Activated T-cell treated with anti-CD3 and anti-CD28 coated beads, Interleukin-2, amount 50 U/mL, for 72 hours (primary cell): ENCODE measurements at places on chromosomes 11 and 22. TPM values are rescaled to one million over a fixed set of nuclear protein-coding genes. Genes with fewer than 3 reads are reported as not detected.

DNA sequence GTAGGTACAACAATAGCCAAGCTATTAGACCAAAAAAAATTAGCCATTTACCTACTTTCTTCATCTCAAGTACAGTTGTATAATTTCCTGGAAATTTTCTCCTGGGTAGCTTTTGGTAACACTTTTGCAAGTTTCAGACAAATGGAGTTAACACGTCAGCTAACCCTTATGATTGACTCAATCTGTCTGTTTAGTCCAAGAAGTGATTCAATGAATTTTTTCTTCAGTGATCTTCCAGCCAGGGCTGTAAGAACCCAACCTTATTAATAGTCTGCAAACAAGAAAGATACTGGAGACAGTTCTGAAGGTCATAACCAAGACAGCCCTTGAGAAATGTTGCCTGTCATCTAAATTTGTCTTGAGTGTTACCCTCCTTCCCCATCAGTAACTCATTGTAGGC is 30.1 kb upstream of the FIBIN start:
- no peaks in the 10 kb centered on the region for H3K27me3 ChIP-seq
- no peaks in the 10 kb centered on the region for H3K4me1 ChIP-seq
- no peak for DNase-seq

DNA sequence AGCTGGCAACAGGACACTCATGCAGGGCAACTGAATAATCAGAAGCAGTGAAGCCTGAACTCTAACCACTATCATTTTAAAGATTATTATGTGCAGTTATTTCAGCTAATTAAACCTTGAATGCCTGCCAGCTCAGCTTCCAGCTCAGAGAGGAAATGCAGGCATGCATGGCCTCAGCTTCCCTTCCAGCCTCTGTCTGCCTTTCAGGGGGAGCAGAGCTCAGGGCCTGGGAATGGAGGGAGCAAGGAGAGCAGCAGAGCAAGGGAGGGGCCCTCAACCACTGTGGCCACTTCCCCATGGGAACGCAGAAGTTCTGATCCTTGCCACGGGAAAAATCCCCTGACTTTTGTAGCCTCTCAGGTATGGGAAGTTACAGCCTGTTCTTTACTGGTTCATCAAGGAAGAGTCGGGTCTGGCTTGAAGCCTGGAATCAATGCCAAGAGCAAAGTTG is 32.5 kb upstream of the APLNR start:
- H3K27me3 ChIP-seq = peaks cover 23% of the 10 kb centered on the region
- DNase-seq = no peak
- H3K27ac ChIP-seq = no peak overlapping the region
- peaks cover 5% of the 10 kb centered on the region for H3K36me3 ChIP-seq

- no peaks in the 10 kb centered on the region for H3K36me3 ChIP-seq
- no peaks in the 10 kb centered on the region for H3K27me3 ChIP-seq
- DNase-seq = no peak
- no peaks in the 10 kb centered on the region for H3K4me1 ChIP-seq
Measured at GRCh38 chr11:4916581-4916980, 2.6 kb downstream of the OR51G2 start.

DNA sequence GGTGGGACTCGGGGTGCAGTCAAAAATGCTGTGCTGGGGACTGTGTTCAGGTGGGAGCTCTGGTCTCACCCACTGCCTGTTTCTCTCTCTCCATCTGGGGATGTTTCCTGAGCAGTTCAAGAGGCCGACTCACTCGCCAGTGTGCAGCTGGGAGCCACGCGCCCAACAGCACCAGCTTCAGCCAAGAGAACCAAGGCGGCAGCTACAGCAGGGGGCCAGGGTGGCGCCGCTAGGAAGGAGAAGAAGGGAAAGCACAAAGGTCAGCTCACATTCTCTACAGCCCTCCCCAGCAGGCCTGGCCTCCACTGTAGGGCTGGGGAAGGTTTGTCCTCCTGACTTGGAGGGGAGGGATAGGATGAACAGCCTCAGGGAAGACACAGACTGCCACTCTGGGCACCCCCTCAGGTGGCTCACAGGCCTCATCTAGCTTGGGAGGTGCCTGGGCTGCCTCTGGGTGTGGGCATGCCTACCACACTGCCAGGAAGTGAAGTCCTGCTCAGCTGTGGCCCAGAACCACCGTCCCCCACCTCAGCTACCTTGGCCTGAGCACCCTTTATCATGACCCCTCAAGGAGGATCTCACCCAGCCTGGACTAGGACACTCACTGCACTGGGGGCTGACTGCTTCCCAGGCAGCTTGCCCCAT is 13.0 kb downstream of the TUB start:
- no peaks in the 10 kb centered on the region for H3K36me3 ChIP-seq
- H3K4me3 ChIP-seq = no peak overlapping the region
- H3K4me1 ChIP-seq = no peaks in the 10 kb centered on the region
- H3K27ac ChIP-seq = no peak overlapping the region
- H3K27me3 ChIP-seq = no peaks in the 10 kb centered on the region

GRCh38 chr11:82315093-82315492 is 418.6 kb downstream of the FAM181B start:
- H3K4me1 ChIP-seq = no peaks in the 10 kb centered on the region
- no peaks in the 10 kb centered on the region for H3K27me3 ChIP-seq
- H3K27ac ChIP-seq = no peak overlapping the region
- no peak overlapping the region for H3K4me3 ChIP-seq

DNA sequence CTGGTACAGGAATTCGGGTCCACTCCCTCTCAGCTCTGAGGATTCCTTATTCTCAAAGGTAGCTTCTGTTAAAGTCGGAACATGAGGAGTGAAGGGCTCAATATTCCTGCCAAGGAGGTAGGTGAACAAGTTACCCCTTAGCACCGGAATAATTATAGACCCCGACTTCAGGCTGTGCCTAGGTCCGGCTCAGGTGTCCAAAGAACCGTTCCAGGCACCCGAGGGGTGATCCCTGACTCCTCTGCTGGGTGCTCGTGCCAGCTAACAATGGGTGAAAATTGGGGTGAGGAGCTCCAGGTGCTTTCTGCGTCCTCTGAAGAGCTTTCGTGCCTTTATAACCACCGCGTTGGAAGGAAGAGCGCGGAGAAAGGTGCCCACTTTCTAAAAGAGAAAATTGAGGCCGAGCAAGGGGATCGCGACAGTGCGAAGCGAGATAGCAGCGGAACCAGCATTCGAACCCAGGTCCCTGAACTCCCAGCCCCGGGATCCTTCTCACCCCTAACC is 393 bp downstream of the CYB561A3 start:
- peaks cover 55% of the 10 kb centered on the region for H3K4me1 ChIP-seq
- peak overlapping the region; percentile 97 for H3K27ac ChIP-seq
- no peaks in the 10 kb centered on the region for H3K27me3 ChIP-seq
- H3K36me3 ChIP-seq = peaks cover 2% of the 10 kb centered on the region

The DGAT2 gene
- total RNA-seq = 2.8 TPM

The CHCHD10 gene
- 54.4 TPM for total RNA-seq

DNA sequence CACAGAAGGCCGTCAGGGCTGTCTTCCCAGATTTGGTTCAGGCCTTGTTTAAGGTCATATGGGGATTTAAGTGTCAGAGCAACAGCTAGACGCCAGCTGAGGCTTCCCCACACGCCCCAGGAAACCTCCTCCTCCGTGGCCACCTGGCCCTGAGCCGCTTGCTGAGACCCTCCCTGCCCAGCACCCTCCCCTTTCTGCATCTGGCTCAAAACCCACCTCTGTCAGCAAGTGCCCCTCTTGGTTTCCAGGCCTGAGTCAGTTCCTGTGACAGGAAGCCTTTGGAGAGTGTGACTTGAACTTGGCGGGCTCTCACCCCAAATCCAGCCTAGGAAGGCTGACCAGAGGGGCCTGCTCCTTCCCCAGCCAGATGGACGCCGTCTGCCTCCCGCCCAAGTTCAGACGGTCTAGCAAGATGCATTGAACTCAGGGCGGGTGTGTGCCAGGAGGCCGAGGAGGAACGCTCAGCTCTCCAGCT is 561 bp downstream of the FXYD2 start:
- no peak for DNase-seq
- H3K4me3 ChIP-seq = peak overlapping the region; percentile 40
- H3K4me1 ChIP-seq = peaks cover 67% of the 10 kb centered on the region
- H3K36me3 ChIP-seq = no peaks in the 10 kb centered on the region
- H3K27me3 ChIP-seq = no peaks in the 10 kb centered on the region

- no peaks in the 10 kb centered on the region for H3K27me3 ChIP-seq
- peak overlapping the region; percentile 76 for H3K27ac ChIP-seq
- H3K36me3 ChIP-seq = peaks cover 23% of the 10 kb centered on the region
- H3K4me1 ChIP-seq = peaks cover 100% of the 10 kb centered on the region
- no peak for DNase-seq
Measured at GRCh38 chr22:37234736-37235711, 9.0 kb downstream of the RAC2 start.

The UPK3A gene
- not detected for total RNA-seq

- H3K27me3 ChIP-seq = no peaks in the 10 kb centered on the region
- H3K4me1 ChIP-seq = peaks cover 39% of the 10 kb centered on the region
- no peak for DNase-seq
Measured at GRCh38 chr11:65854161-65854592, 3.8 kb downstream of the CFL1 start.

DNA sequence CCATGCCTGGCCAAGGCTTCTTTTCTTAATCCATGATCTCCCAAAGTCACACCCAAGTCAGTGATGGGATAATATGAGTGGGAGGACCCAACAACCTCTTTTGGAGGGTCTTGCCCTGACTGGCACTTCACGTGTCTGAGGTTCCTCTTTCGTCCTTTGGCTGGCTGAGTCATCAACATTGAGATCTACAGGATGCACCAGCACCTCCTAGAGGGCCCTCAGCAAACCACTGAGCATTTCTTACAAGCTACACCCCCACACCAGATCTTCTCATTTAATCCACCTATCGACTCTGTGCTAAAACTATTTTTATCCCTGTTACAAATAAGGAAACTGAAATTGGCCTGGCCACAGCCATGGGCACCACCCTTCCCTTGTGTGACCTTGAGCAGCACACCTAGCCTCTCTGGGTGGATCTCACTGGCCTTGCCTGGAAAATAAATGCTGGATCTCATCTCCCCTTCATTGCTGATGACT is 63.4 kb downstream of the FLI1 start:
- H3K36me3 ChIP-seq = peaks cover 4% of the 10 kb centered on the region
- H3K27ac ChIP-seq = peak overlapping the region; percentile 92
- H3K27me3 ChIP-seq = no peaks in the 10 kb centered on the region
- peak; percentile 77 for DNase-seq

DNA sequence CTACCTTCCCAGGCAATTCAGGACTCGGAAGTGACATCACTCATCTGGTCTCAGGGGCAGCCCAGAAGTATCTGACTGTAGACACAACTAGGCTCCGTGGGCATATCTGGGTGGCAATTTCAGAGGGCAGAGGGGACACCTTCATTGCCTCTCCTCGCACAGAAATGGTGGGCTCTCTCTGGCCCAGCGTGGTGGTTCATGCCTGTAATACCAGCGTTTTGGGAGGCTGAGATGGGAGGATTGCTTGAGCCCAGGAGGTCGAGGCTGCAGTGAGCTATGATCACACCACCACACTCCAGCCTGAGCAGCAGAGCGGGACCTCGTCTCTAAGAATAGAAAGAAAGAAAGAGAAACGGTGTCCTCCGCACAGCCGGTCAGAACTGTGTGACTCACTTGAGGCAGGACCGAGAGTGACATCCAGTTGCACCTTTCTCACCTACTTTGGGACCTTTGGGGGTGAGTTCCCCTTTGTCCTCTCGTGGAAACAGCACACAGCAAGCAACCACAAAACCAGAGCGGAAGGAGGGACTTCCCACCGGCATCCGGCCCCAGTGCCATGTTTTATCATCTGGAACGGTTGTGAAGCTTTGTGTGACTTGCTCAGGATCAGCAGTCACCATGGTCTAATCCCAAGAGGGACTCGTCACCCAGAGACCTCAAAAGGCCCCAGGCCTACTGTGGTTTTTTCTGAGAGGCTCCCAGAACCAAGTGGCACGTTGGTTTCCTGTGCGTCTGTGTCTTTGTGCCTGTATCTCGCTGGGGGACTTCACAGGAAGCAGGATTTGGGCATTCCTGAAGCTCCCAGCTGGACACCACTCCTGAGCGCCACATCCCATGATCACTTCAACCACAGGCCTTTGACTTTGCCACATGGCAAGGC is 38.4 kb upstream of the EMID1 start:
- no peaks in the 10 kb centered on the region for H3K36me3 ChIP-seq
- peak overlapping the region; percentile 25 for H3K27ac ChIP-seq
- peaks cover 51% of the 10 kb centered on the region for H3K27me3 ChIP-seq
- H3K4me3 ChIP-seq = peak overlapping the region; percentile 59

GRCh38 chr11:8356721-8357504 is 93.2 kb upstream of the LMO1 start:
- H3K36me3 ChIP-seq = no peaks in the 10 kb centered on the region
- no peak for DNase-seq
- no peak overlapping the region for H3K27ac ChIP-seq

The PGA5 gene
- not detected for total RNA-seq

The BRSK2 gene
- 0.84 TPM for total RNA-seq

The OLFML1 gene
- not detected for total RNA-seq

DNA sequence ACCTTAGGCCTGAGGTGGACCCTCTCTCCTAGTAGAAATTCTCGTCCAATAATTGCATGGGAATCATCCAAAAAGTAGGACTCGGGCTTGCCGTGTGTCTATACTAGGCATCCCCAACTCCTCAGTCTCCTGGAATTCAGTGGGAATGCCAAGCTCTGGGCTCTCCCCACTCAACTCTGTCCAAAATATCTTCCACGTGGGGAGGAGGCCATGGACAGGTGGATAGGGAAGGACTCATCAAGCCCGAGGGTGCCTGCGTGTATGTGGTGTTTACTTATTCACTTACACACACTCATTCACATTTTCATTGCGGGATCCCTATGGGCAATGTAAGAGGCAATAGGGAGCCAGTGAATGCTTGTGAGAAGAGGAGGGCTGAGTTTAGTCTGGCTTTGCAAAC is 383.3 kb downstream of the MN1 start:
- no peaks in the 10 kb centered on the region for H3K4me1 ChIP-seq
- H3K27ac ChIP-seq = no peak overlapping the region

The PPM1F gene
- 21.8 TPM for total RNA-seq

- H3K4me3 ChIP-seq = no peak overlapping the region
- no peaks in the 10 kb centered on the region for H3K27me3 ChIP-seq
- DNase-seq = no peak
- H3K4me1 ChIP-seq = no peaks in the 10 kb centered on the region
- H3K36me3 ChIP-seq = no peaks in the 10 kb centered on the region
Measured at GRCh38 chr11:37558619-37559210, 960.7 kb upstream of the RAG2 start.
